ENCODE measurements at places on chromosomes 2 and 18. TPM values are rescaled to one million over a fixed set of nuclear protein-coding genes. Genes with fewer than 3 reads are reported as not detected.

Gene CASP10
- total RNA-seq, result 12.1 TPM

Gene NCK2
- total RNA-seq, result 25.8 TPM

Gene MSTN
- not detected for total RNA-seq

Gene DNAJC27
- total RNA-seq, result 2.4 TPM

Gene FAM98A
- total RNA-seq, result 56.1 TPM

Gene SLC39A6
- total RNA-seq, result 13.2 TPM

Gene FOSL2
- 2.9 TPM for total RNA-seq

Gene GBX2
- 0.53 TPM for total RNA-seq

Gene NOL4
- total RNA-seq, result not detected

Gene TUBA4B
- total RNA-seq, result not detected

Gene SATB2
- total RNA-seq, result 34.3 TPM

Gene HAUS1
- 45.6 TPM for total RNA-seq

Gene CABLES1
- total RNA-seq, result 0.07 TPM

Gene SLC38A11
- total RNA-seq, result not detected

Gene ASB18
- not detected for total RNA-seq

Gene GPBAR1
- not detected for total RNA-seq

Gene CDH19
- not detected for total RNA-seq

Gene ALPP
- not detected for total RNA-seq

Gene NPPC
- total RNA-seq, result not detected

Gene MC4R
- total RNA-seq, result not detected

Gene CHRNG
- not detected for total RNA-seq

Gene MAL
- not detected for total RNA-seq
